NCI-H524 treated with DMSO at 0.1 percent for 48 hours (cell line): ENCODE measurements at places on chromosomes 1 and 21.

DNA sequence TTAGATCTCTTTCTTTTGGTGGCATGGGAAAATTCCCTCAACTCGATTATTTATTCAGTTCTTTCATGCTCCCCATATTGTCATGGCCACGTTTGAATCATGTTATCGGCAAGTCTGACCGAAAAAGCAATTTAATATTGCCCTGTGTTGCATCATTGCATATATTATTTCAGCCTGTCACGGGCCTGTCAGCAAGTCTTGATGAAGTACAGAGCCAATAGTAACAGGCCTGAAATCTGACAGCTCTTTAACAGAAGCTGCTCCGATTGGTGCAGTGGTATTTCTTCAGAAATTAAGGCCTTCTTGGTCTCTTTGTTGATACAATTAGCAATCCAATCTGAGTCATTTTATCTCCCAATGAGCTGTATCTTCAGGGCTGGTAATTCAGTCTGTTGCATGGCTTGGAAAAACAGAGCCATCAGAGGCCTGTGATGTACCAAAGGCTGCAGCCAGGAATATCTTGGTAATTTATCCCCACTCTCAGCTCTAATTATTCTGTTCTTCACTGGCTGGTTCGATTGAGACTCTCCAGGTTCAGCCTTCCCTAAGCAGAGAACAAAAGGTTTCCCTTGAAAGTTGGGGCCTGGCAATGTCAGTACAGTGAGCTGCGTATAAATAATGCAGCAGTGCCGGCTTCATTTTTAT, 149.5 kb downstream of the FGGY start:
- no peak for DNase-seq

DNA sequence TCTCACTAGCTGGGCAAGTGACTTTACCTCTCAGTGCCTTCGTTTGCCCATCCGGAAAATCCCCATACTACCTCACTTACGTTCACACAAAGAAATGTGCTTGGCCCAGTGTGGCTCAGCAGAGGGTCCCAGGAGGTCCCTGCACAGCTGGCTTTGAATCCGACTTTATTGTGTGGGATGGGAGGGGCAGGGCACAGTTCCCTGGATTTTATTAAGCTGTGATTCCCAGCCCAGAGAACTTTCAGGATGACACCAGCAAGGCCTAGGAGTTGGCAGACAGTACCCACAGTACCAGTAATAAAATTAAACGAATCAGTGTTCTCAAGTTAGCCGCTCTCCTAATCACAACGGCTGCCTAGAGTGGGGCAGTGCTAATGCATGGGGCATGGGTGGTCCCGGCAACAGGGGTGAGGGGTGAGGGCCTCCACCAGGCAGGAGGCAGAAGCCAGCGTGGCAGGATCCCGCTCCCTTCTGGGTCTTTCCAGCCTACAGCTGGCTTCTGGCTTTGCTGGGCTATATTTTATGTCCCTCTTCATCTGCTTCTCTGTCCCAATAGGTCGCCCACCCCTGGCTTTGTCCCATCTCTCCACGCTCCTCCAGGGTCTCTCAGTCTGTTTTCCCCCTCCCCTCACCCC, 74.9 kb downstream of the VWA5B1 start:
- no peak for DNase-seq

- no peak for DNase-seq
Measured at GRCh38 chr1:151621351-151621750, 9.5 kb downstream of the SNX27 start.

- no peak for DNase-seq
Measured at GRCh38 chr1:149906570-149907075, 7.3 kb downstream of the BOLA1 start.

DNA sequence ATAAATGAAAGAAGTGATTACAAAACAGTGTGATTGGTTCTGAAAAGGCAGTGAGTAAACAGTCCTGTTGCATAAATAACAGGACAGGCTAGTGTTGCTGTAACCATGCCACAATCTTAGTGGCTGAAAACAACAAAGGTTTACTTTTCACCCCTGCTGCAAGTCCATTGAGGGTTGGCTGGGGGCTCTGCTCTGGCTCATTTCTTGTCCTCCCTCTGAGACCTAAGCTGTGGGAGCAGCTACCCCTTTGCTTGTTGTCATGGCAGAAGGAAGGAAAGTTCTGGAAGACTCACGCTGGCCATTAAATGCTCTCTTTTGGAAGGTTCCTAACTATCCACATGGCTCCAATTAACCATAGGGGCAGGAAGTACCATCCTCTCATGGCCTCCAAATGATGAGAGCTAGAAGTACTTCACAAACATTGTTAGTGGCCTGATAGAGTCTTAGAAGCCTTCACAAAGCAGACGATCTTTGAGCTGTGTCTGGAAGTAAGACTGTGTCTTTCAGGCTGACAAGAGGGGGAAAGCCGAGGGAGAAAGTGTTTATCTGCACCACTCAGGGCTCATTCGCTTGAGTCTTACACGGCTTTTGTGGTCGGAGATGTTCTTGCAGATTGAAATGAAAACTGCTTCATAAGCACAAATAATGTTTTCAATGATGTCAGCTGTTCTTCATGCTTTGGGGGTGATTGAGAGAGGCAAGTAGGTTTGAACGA, 11.9 kb downstream of the RCSD1 start:
- DNase-seq = no peak

- DNase-seq = no peak
Measured at GRCh38 chr1:11462224-11462923, 16.6 kb upstream of the DISP3 start.

- DNase-seq = no peak
Measured at GRCh38 chr1:31609514-31610118, 7.9 kb upstream of the HCRTR1 start.

- DNase-seq = no peak
Measured at GRCh38 chr21:31710586-31710985, 21.3 kb downstream of the SCAF4 start.

GRCh38 chr1:201597551-201598230, 58.8 kb downstream of the NAV1 start:
- DNase-seq = peak; percentile 33

- DNase-seq = no peak
Measured at GRCh38 chr1:121448851-121449250, 264.1 kb downstream of the SRGAP2C start.

DNA sequence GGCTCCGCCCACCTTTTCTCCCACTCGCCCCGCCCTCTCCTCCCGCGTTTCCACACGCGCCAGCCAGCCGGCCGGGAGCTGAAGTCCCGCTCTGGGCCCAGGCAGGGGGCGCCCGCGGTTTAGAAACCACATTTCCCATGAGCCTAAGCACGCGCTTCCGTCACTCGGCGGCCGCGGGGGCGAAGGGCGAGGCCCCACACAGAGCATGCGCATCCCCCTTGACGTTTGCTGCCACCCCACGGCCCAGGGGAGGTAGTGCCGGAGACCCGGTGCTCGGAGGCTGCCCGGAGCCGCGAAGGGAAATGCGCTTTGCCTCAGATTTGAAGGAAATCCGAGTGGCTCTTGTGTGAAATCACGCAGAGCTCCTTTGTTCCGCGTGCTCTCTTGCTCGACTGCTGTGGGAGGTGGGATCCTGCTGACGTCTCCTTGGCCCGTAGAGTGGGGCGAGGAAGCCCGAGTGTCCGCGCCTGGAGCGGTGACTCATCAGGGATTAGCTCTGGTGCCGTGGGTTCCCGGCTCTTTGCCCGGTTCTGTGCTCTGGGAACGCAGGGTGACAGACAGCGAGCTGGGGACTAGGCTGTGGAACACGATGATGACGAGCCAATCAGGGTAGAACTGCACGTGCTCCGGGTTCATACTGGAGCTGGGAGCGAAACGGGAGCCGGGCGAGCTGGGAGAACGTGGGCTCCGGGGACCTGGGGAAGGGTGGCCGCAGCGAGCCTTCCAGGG, 406 bp upstream of the B3GALNT2 start:
- peak; percentile 83 for DNase-seq

GRCh38 chr1:107264007-107264406, 123.2 kb downstream of the NTNG1 start:
- no peak for DNase-seq

- no peak for DNase-seq
Measured at GRCh38 chr21:34795548-34796180, 126.9 kb downstream of the CLIC6 start.

GRCh38 chr1:24190983-24191461, 3.9 kb upstream of the IFNLR1 start:
- DNase-seq = no peak

DNA sequence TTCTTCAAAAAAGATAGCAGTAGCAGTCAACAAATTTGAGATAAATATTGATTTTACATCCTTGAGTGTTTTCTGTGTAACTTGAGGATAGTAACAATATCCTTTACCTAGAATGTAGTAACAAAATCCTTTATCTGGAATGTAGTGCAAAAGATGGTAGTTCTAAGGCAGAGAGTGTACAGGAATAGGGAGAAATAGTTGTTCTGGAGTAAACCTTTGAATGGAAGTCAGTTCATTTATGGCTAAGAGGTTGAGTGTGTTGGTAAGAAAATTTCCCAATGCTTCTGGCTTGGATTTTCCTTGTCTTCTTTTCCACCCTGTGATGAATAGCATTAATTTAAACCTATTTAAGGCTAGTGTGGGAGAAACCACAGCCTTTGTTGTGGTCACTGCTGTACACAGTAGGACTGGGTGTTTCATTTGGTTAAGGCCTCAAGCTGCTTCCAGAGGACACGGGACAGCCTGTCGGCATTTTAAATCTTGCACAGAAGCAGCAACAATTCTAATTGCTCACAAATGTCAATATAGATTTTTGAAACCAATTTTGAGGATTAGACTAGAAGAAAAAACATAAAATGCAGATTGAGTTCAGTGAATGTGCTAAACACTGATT, 11.3 kb downstream of the NFIA start:
- no peak for DNase-seq

GRCh38 chr1:237763137-237763536, 127.6 kb downstream of the ZP4 start:
- DNase-seq = no peak

DNA sequence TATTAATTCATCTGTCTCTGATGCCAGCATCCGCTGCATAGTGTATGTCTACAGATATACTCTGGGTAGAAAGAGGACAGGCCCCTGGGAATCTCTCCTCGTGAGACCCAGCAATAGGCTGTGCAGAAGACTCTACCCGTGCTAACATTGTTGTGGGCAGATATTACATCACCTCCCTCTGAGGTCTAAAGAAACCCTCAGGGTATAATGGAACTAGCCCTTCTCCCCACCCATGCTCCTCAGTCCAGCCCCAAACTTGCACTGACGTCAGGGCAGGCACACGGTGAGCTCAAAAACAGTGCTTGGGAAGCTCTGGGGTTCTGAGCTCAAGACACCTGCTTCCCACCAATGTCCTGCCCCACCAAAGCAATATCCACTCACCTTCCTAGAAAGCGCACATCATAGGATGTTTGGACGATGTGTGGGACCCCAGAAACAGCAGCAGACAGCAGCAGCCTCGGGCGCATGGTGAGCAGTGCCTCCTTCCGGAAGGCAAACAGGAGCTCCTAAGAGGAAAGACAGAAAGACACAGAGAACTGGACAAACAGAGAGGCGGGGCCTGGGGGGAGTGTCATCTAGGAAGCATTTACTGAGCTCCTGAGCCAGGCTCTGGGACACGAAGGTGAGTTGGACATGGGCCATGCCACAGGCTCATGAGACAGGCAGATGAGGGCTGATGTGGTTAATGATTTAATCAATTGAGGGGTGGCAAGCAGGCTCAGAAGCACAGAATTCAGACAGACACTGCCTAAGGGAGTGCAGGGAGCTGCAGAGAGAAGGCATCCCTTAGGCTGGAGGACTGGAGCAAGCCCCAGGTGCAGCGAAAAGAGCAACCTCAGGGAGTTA, 4.8 kb downstream of the OVGP1 start:
- no peak for DNase-seq

DNA sequence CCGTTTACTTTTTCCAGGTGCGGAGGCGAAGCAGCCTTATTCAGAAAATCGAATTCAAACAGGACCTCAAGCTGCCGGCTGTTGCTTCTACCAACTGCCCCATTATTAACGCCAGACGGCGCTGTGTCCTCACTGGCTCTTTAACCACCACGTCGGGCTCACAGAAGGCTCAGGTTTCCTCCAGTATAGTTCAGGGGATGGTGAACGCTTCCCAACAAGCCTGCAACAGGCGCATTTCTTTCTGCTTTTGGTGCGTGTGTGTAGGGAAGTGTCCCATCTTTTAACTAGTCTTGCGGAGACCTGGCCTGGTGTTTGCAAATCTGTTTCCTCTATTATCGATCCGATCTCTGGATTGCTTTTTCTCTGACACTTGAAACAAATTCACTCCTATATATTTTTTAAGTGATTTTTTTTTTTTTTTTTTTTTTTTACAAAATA, 791 bp upstream of the STUM start:
- DNase-seq = peak; percentile 64

- no peak for DNase-seq
Measured at GRCh38 chr1:193458628-193459027, 272.2 kb upstream of the B3GALT2 start.

DNA sequence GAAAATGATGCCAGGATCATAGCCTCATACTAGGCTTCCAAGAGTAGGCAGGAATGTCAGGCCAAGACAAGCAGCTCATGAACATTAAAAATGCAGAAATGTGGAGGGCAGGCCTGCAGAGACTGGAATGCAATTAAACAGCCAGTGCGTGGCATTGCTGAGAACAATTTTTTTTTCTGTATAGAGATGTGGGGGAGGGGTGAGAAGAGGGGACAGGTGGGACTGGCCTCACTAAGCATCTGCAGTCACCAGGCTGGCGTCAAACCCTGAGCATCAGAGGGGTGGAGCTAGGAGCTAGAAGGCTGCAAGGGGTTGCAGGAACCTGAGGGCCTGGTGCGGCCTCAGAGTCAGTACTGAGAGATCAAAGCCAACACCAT, 114.1 kb downstream of the TNR start:
- DNase-seq = peak; percentile 34

- no peak for DNase-seq
Measured at GRCh38 chr1:109025694-109026093, 16.2 kb downstream of the WDR47 start.

GRCh38 chr1:187622545-187622944, 793.8 kb downstream of the PLA2G4A start:
- DNase-seq = no peak

GRCh38 chr1:115041654-115042053, 12.0 kb downstream of the TSHB start:
- no peak for DNase-seq

GRCh38 chr1:64495878-64496277, 25.9 kb downstream of the CACHD1 start:
- no peak for DNase-seq

DNA sequence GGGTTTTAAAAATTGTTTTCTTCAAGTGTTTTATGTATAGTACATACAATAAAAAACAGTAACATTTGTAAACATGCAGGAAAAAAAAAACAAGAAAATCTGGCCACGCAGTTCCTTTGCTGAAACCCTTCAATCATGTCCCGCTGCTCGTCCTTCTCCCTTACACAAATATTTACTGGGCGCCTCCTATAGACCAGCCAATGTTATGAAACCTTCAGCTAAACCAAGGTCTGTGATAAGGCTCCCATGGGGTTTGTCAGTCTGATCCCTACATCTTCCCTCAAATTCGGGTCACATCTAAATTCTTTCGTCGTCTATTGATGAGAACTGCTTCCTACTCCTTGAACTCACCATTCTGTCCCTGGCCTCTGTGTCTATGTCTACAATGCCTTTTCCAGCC, 583.9 kb downstream of the SMYD3 start:
- DNase-seq = no peak

DNA sequence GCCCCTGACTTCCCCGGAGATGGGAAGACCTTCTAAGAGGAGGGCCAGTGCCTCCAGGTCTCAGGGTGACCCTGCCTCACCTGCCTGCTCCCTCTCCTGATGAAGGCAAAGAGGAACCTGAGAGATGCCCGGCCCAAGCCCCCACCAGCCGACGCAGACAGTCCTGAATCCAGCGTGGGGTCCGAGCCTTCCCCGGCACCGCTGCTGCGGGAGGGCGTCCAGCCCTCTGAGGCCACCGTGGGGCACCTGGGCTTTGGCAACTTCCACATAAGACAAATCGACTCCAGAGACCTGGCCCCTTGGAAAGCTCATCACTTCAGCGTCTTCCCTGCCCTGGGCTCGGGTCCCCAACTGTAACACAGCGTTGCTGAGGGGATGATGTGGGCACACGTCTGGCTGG, 122.2 kb downstream of the CASZ1 start:
- DNase-seq = no peak
